ENCODE measurements at places on chromosomes 3 and 15. TPM values are rescaled to one million over a fixed set of nuclear protein-coding genes. Genes with fewer than 3 reads are reported as not detected.

Gene EPHA3
- total RNA-seq = under 0.01 TPM

DNA sequence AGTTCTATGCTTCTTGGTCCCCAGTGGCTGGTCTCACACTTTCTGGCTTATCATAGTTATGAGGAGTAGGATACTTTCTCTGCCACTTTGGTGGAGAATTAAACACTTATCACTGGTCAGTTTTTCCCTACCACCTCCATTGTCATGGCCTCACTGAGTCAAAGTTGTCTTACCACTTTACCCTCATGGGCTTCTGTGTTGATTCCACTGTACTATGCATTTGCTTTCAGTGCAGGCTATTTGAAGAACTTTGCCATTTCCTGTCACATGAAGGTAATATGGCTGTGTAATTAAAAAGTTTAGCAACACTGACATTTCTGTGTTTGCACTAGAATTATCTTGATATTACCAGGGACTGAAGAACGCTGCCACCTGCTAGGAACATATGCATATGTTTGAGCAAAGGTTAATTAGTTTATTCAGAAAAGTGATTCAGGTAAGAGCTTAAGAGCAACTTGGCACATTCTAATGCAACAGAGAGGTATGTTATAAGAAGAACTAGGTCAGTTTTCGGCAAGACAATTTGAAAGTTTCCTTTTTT lies 377.3 kb downstream of the PDCD6IP start:
- DNase-seq = no peak

- peak; percentile 75 for DNase-seq
Observed at GRCh38 chr3:126212620-126213378, 32.4 kb upstream of the ALDH1L1 start.

- DNase-seq = no peak
Observed at GRCh38 chr3:62049033-62049432, 324.3 kb downstream of the FEZF2 start.

DNA sequence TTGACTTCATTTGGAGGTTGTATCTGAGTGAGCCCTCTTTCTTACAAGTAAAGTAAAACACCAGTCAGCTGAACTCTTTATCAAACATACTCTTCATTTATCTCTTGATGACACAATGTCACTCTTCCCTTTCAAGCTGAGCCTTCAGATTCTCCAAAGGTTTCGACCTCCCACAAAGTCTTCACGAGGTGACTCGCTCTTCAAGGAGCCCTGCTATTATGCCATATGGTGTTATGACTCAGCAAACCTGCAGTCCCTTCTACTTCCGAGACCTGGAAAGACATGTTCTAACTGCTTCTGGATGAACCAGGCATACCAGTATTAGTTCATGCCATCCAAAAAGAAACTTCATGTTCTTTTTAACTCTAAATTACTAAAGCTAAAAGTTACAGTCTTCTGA lies 23.1 kb downstream of the AADAC start:
- DNase-seq = peak; percentile 91

DNA sequence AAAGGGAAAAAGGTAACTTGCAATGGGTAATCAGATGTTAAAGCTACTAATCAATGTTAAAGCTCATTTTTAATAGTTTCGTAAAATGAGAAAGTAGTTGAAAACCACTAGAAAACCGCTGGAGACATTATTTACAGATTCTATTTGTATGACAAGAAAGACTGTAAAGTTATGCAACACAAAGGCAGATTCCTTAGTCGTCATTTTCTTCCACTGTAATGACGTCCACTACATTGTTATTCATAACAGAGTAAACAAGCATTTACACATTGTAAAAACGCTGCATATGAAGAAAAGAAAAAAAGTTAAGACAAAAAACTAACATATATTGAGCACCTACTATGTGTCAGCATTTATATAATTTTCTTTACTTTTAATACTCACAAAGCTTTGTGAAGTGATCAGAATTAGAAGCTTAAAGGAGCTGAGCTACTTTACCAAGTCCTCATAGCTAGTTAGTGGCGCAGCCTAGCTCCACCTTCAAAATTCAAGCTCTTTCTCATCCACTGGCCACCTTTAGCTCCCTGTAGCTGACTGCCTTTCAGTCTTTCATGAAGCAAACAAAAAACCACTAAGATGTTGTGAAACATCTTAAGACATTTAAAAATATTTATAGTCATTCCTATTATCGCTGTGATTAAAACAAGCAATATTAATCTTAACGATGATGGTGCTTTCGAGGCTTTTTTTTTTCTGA lies 100.1 kb upstream of the CDIN1 start:
- DNase-seq = peak; percentile 39

Gene GOLGA8G
- not detected for total RNA-seq

GRCh38 chr3:40104441-40104840 lies 205.1 kb upstream of the EIF1B start:
- no peak for DNase-seq

DNA sequence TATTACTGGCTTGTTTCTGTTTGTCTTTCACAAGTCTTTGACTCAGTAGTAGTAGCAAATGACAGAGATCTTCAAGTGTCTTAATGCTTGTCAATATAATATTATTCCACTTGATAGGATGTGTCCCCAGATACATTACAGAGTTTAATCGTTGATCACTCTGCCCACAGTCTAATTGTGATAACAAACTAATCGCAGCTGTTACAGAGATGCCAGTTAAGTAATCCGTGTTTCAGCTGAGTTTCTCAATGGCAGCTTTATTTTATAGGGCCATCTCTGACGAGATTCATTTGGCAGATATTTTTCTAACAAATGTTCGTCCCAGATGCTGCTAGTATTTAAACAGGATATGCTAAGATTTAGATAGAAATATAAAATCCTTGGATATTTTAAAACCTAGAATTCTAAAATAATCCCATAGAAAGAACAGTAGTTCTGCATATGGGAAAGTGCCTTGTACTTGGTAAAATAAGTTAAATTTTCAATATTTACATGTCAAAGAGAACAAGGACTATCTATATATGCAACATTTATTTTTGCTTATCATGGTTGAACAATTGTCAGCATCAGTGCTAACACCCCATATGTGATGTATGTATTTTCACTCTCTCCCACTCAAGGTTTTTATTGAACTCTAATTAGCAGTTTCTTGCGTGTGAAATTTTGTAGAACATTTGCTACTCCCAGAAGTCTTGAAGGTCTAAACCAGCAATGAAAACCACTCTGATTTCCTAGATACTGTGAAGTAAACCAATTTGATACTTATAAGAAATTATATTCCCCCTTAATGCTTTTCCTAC lies 185.5 kb downstream of the MBNL1 start:
- no peak for DNase-seq

DNA sequence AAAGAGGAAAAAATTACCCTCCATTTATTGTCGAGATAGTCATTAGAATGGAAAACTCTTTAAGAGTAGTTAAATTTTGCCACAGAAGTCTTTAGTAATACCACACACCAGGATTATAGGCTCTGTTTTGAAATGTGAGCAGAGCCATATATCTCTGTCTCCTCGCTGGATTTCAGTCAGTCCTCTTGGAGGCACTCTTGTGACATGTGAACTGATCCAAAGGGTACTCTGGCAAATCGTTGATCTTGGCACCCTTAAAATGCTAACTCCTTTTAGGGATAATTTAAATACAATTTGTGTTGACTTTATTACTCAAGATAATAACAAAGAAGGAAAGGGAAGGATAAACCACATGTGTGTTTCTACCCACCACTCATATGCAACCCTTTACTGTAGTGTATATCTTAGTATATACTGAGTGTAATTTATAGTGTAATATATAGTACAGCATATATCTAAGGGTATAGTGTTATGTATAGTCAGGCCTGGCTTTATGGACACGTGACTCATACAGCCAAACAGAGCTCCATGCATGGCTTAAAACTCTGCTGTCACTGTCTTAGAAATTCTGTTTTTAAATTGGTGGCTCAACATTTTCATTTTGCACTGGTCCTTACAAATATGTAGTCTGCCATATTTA lies 12.3 kb upstream of the KPNA4 start:
- DNase-seq = no peak

- no peak for DNase-seq
Observed at GRCh38 chr3:72077473-72078259, 292.7 kb upstream of the PROK2 start.

DNA sequence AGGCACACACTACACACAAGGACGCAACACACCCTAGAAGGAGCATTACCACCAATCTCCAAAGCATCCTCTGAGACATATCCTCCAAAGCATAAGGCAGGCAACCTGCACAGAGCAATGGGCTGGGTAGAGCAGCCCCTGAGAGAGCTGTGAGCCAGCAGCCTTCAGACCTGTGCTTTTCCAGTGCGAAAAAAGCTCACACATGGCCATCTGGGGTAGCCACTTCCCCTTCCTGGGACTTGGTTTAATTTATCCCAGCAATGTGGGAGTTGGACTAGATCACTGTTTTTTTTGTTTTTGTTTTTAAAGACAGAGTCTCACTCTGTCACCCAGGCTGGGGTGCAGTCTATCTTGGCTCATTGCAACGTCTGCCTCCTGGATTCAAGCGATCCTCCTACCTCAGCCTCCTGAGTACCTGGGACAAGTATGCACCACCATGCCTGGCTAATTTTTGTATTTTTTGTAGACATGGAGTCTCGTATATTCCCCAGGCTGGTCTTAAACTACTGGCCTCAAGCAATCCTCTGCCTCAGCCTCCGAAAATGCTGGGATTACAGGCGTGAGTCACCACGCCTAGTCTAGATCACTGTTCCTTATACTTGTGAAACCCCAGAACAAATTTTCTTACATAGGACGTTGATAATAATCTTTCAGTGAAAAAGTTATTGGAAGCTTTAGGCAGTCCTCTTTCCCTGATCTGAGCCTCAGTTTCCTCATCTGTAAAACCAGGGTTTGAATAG lies 18.9 kb downstream of the PTPN23 start:
- peak; percentile 55 for DNase-seq

- DNase-seq = no peak
Observed at GRCh38 chr3:119156868-119157267, 10.9 kb downstream of the TEX55 start.

GRCh38 chr15:82951472-82952157 lies 905 bp downstream of the HOMER2 start:
- DNase-seq = peak; percentile 75

- no peak for DNase-seq
Observed at GRCh38 chr3:161070980-161071663, 34.0 kb downstream of the B3GALNT1 start.

GRCh38 chr3:176403531-176403930 lies 793.8 kb downstream of the TBL1XR1 start:
- DNase-seq = peak; percentile 19

- peak; percentile 35 for DNase-seq
Observed at GRCh38 chr15:101210466-101210865, 41.4 kb downstream of the CHSY1 start.

Gene IQCF5
- not detected for total RNA-seq

GRCh38 chr3:22372292-22373062 lies 621.5 kb upstream of the ZNF385D start:
- peak; percentile 40 for DNase-seq

Gene LACTB
- total RNA-seq = 27.3 TPM

DNA sequence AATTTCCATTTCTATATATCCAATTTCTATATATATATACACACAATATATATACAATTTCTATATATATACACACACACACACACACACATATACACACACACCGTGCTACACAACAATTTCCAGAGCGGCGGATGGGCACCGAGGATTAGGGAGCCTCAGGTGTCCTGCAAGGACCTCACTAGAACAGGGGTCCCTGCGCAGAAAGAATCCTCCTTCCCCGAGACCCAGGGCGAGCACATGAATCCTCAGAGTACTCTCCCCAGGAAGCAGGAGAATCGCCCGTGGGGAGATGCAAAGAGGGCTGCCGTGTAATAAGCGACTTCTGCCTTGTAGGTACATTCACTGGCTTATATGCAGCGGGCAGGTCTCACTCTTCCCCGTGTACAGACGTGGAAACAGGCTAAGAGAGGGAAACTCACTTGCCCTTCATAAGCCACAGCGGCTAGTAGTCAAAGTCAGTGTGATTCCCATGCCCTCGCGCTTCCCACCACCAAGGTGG lies 467 bp downstream of the PIF1 start:
- DNase-seq = peak; percentile 40

GRCh38 chr3:167406876-167407492 lies 26.9 kb upstream of the ZBBX start:
- peak; percentile 84 for DNase-seq

Gene AAGAB
- 52.4 TPM for total RNA-seq

DNA sequence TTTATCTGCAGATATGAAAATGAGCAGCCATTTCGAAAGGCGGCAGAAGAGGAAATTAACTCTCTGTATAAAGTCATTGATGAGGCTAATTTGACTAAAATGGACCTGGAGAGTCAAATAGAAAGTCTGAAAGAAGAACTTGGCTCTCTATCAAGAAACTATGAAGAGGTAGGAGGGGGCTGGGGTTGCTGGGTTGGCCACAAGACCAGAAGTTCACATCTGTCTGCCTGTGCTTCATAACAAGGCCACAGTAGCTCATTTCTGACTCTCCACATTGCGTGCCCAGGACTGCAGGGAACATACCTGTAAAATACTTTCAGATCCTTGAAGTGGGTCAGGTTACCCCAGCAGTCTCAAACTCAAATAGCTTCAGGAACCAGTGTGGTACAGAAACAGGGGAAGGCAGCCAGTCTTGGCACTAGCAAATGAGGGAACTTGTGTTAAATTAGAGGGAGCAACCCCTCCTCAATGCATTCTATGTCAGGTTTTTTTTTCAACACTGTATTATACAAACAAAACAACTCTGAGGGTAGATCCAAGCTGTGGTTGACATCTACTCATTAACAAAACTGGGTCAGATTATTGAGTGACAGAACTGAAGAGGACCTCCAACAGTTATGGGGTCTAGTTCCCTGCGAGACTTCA lies 48.7 kb downstream of the BFSP2 start:
- DNase-seq = no peak

DNA sequence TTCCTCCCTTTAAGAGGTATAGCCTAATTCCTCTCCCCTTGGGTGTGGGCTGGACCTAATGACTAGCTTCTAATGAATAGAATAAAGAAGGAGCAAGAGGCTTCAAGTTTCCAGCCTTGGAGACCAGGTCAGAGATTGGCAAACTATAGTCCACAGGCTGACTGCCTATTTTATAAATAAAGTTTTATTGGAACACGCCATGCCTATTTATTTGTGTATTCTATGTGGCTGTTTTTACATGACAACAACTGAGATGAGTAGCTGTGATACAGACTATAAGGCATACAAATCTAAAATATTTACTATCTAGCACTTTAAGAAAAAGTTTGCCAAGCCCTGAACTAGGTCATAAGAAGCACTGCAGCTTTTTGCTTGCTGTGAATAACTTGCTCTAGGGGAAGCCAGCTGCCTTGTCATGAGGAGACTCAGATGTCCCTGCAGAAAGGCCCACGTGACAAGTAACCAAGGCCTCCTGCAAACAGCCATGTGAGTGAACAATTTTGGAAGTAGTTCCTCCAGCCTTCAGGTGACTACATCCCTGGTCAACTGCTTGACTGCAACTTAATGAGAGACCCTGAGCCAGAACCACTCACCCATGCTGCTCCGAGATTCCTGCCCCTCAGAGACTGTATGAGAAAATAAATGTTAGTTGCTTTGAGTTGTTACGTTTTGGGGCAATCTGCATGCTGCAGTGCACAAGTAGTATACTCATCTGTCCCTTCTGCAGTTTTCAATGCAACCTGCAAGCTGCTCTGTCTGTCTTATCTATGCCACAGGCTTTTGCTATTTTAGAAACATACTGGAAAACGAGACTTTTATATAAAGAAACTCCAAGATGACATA lies 21.1 kb upstream of the MAP3K13 start:
- DNase-seq = no peak
